ENCODE measurements at places on chromosomes 6 and 20. TPM values are rescaled to one million over a fixed set of nuclear protein-coding genes. Genes with fewer than 3 reads are reported as not detected.

The PACSIN1 gene
- 0.78 TPM for total RNA-seq

The CLVS2 gene
- total RNA-seq: not detected

The RIPOR3 gene
- total RNA-seq: not detected

The TBX18 gene
- total RNA-seq: not detected

The ULBP2 gene
- 2.7 TPM for total RNA-seq

Data from activated naive CD4-positive, alpha-beta T cell treated with anti-CD3 and anti-CD28 coated beads, Interleukin-2, amount 10 ng/mL, durations not matched to agents 5 hours and 36 hours (primary cell).